H9 (cell line): ENCODE measurements at places on chromosomes 16 and 17. TPM values are rescaled to one million over a fixed set of nuclear protein-coding genes. Genes with fewer than 3 reads are reported as not detected.

KRT33A gene
- total RNA-seq = not detected in 2 replicates

C16orf92 gene
- total RNA-seq = not detected in 2 replicates

DNA sequence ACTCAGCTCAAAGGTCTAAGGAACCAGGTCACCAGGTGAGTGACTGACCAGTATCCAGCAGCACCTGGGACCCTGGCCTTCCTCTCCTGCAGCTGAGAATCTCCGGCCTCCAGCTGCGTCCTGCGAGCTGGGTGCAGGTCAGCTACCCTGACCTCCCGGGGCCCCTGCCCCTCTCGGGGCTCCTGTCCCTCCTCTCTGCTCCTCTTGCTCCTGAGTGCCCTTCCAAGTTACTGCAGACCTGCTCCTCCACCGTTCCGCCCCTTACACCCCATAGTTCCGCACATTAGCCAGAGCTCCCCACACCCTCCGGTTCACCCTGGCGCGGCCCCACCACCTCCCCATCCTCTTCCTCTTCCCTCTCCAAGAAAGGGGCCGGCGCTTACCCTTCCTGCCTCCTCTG lies 10.6 kb downstream of the FOXJ1 start:
- no peaks in the 10 kb centered on the region; the same call in 1 of the 2 replicates for H3K27me3 ChIP-seq
- peak; percentile 51 for DNase-seq

SPSB3 gene
- 19.9 and 20.0 TPM in 2 replicates for total RNA-seq

GRCh38 chr17:80708480-80708879 lies 163.8 kb downstream of the RPTOR start:
- no peak overlapping the region for H3K4me3 ChIP-seq
- no peak overlapping the region for H3K27ac ChIP-seq
- DNase-seq = no peak
- no peaks in the 10 kb centered on the region for H3K27me3 ChIP-seq

DNA sequence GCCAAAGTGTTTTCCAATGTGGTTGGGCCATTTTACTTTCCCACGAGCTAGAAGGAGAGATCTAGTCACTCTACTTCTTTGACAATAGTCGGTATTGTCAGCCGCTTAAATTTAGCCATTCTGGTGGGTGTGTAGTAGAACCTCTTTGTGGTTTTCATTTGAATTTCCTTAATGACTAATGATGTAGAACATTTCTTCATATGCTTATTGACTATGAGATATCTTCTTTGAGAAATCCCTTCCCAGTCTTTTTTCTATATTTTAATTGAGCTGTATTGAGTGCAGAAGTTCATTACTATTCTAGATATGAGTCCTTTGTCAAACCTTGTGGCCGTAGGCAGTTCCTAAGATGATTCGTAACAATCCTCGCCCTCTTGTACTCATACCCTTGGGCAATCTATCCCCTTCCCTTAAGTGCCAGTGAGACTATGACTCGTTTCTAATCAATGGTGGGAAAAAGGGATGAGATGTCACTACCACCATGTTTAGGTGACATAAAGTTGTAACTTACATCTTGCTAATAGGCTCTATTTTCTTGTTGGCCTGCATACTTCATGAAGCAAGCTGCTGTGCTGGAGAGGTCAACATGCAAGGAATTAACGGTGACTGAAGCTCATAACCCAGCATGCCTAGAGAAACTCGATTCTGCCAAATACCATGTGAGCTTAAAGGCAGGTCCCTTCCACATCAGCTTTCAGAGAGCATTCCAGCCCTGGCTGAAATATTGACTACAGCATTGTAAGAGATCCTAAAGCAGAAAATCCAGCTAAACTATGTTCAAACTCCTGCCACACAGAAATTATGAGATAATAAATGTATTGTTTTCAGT lies 817.9 kb upstream of the SOX9 start:
- H3K36me3 ChIP-seq = no peaks in the 10 kb centered on the region; the same call in 1 of the 3 replicates
- no peak for DNase-seq
- H3K4me3 ChIP-seq = no peak overlapping the region

DNA sequence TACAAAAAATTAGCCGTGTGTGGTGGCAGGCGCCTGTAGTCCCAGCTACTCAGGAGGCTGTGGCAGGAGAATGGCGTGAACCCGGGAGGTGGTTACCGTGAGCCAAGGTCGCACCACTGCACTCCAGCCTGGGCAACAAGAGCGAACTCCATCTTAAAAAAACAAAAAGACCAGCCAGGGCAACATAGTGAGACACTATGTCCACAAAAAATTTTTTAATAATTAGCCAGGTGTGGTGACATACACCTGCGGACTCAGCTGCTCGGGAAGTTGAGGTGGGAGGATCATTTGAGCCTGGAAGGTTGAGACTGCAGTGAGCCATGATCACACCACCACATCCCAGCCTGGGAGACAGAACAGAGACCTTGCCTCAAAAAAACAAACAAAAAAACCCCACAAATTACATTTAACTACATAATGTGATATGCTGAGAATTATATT lies 29.1 kb downstream of the FANCA start:
- no peak overlapping the region for H3K4me3 ChIP-seq
- no peaks in the 10 kb centered on the region for H3K27me3 ChIP-seq
- H3K27ac ChIP-seq = no peak overlapping the region
- no peak for DNase-seq

DNA sequence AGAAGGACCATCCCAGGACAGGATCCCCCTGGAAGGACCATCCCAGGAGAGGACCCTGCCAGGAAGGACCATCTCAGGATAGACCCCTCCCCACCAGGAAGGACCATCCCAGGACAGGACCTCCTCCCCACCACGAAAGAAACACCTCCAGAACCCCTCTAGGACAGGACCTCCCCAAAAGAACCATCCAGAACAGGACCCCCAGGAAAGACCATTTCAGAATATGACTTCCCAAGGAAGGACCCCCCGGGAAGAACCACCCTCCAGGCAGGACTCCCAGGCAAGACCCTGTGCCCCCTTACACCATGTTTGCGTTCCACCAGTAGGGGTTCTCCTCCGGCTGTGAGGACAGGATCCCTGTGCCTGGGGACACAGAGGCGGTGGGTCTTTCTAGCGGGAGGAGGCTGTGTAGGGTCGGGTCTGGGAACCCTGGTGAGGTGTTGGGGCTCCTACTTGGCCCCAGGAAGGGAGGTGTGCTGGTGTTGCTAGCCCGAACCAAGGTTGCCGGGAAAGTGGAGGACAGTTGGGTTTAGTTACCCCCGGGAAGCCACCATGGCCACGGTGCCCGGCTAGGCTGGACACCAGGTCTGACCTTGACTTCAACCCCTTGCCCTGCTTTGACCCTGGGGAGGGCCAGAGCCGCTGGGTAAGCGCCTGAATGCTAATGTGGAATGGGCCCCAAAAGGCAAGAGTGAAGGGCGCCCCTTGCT lies 2.2 kb downstream of the NOTUM start:
- no peaks in the 10 kb centered on the region for H3K4me1 ChIP-seq
- DNase-seq = no peak
- peak overlapping the region; percentile 65 for H3K4me3 ChIP-seq
- peaks cover 38% of the 10 kb centered on the region; the same call in 1 of the 2 replicates for H3K27me3 ChIP-seq
- no peaks in the 10 kb centered on the region for H3K36me3 ChIP-seq

DNA sequence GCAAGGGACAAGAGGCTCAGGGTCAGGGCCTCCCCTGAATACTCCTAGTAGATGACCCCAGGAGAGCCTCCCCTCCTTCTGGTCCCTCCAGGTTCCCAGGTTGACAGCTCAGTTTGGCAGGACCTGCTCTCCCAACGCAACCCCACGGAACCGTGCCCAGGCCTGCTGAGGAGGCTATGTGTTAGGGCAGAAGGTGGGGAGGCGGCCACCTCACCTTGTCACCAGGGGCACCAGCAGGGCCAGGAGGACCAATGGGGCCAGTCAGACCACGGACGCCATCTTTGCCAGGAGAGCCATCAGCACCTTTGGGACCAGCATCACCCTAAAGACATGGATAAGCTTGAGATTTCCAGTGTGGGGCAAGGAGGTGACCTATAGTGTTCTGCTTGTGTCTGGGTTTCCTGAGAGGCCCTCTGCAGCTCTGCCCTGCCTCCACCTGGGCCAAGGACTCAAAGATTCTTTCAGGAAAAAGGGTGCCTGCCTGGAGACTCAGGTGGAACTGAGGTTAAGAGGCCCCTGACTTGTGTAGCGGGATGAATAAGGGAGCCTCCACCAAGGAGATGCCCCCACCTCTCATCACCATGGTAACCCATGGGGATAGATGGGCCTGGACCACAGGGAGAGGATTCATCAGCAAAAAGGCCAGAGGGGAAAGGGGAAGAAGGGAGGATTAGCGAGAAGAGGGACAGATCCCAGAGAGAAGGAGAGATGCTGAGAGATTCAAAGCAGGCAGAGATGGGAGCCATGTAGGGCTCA lies 10.7 kb downstream of the COL1A1 start:
- DNase-seq = no peak
- H3K4me3 ChIP-seq = no peak overlapping the region
- H3K27me3 ChIP-seq = no peaks in the 10 kb centered on the region
- no peaks in the 10 kb centered on the region for H3K4me1 ChIP-seq
- no peak overlapping the region for H3K27ac ChIP-seq

DNA sequence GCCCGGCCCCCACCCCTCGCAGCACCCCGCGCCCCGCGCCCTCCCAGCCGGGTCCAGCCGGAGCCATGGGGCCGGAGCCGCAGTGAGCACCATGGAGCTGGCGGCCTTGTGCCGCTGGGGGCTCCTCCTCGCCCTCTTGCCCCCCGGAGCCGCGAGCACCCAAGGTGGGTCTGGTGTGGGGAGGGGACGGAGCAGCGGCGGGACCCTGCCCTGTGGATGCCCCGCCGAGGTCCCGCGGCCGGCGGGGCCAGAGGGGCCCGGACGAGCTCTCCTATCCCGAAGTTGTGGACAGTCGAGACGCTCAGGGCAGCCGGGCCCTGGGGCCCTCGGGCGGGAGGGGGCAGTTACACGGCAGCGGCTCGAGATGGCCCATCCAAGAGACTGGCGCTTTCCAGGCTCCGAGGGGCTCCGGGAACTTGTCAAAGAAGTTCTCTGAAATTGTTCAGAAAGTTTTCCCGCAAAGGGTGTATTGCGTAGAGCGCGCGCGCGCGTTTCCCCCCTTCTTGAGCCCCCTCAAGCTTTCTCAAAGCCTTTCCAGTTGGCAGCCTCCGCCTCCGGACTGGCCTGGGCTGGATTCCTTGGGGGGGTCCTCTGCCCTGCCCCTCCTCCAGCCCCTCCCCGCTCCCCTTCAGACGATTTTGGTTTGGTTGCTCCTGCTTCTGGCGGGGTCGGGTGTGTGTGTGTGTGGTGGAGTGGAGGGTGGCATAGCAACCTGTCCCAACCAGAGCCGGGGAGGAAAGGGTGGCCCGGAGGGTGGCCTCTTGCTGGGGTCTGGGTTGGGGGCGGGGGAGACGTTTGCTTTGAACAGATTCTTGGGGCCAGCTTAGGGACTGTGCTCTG lies 504 bp downstream of the ERBB2 start:
- peaks cover 25% of the 10 kb centered on the region for H3K4me1 ChIP-seq
- DNase-seq = no peak
- H3K4me3 ChIP-seq = peak overlapping the region; percentile 97
- H3K36me3 ChIP-seq = peaks cover 33% of the 10 kb centered on the region
- no peak overlapping the region for H3K27ac ChIP-seq

GRCh38 chr16:71359431-71359830 lies 908 bp downstream of the CALB2 start:
- no peaks in the 10 kb centered on the region for H3K36me3 ChIP-seq
- H3K27ac ChIP-seq = no peak overlapping the region
- H3K27me3 ChIP-seq = no peaks in the 10 kb centered on the region; the same call in 1 of the 2 replicates
- no peak for DNase-seq
- no peaks in the 10 kb centered on the region for H3K4me1 ChIP-seq

CTF1 gene
- total RNA-seq = 0.72 TPM in 2 replicates

TNFSF13 gene
- total RNA-seq = 0.94 and 1.4 TPM in 2 replicates

GRCh38 chr17:81132770-81133723 lies 32.3 kb upstream of the PVALEF start:
- no peaks in the 10 kb centered on the region for H3K27me3 ChIP-seq
- no peak overlapping the region for H3K27ac ChIP-seq
- no peaks in the 10 kb centered on the region for H3K4me1 ChIP-seq

DNA sequence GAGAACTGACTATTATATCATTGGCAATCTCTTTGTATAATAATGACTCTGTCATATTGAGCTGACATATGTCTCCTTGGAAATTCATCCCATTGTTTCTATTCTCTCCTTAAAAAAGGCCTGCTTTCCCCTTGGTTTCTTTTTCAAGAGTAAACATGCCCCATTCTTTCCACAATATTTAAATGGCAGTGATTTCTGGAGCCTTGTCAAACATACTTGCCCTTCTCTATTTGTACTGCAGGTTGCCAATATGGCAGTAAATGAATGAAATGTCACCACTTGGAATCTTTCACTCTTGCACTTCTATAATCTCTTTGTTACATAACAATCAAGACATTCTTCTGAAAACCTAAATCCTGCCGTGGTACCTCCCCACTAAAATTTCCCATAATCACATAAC lies 1265.1 kb upstream of the CDH8 start:
- H3K4me3 ChIP-seq = no peak overlapping the region
- 0 out of 2 replicates have a peak, but pooled peaks cover 4% of the 10 kb centered on the region for H3K36me3 ChIP-seq
- DNase-seq = no peak
- H3K27me3 ChIP-seq = no peaks in the 10 kb centered on the region

CASKIN2 gene
- 35.2 and 37.0 TPM in 2 replicates for total RNA-seq

DNA sequence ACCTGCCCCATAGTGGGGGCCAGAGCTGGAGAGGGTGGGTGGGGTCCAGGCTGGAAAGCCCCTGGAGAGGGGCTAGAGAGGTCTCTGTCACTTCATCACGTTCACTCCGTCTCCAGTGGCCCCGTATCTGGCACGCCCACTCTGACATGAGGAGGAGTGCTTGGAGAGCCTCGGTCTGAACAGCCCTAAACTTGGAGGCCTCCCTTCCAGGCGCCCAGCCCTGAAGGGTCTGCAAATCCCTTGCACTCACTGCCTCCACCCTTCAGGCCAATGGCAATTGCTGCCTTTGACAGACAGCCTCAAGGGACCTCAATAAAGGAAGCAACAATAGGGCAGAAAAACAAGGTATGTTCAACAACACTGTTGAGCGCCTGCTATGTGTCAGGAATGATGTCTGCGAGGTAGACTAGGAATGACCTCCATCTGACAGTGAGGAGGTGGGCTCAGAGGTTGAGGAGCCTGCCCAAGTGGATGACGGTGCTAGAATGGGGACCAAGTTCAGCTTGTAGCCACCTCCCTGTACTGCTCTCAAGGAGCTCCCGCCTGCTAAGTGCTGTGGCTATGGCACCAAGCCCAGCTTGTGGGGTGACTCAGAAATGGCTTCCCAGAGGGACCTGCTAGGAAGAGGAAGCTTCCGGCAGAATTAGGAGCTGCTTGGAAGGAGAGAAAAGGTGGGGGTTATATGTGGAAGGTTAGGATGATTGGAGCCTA lies 2.9 kb upstream of the EPX start:
- no peak overlapping the region for H3K27ac ChIP-seq
- H3K4me1 ChIP-seq = no peaks in the 10 kb centered on the region
- H3K4me3 ChIP-seq = no peak overlapping the region
- DNase-seq = no peak

DNA sequence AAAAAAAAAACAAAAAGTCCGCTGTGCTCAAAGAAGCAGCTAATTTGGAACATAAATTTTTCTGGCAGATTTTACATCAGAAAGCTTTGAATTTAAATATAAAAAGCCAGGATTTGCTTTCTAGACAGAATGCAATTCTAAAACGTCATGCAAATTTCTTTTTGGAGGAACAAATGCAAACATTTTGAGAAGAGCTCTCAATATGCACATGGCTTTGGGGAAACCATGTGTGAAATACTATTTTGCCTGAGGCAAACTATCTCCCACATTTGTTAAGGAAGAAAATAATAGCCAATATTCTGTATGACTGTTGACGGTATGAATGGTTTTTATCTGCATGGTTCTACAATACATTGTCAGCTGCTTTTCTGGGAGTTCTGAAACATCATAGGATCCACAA lies 320.0 kb upstream of the PSMD7 start:
- no peaks in the 10 kb centered on the region for H3K27me3 ChIP-seq
- no peak overlapping the region for H3K4me3 ChIP-seq
- H3K4me1 ChIP-seq = no peaks in the 10 kb centered on the region
- no peak for DNase-seq
- H3K36me3 ChIP-seq = peaks cover 8% of the 10 kb centered on the region
